CD4-positive, alpha-beta T cell treated with Interferon gamma for 1 hour (primary cell): ENCODE measurements at places on chromosomes 11 and 22.

DNA sequence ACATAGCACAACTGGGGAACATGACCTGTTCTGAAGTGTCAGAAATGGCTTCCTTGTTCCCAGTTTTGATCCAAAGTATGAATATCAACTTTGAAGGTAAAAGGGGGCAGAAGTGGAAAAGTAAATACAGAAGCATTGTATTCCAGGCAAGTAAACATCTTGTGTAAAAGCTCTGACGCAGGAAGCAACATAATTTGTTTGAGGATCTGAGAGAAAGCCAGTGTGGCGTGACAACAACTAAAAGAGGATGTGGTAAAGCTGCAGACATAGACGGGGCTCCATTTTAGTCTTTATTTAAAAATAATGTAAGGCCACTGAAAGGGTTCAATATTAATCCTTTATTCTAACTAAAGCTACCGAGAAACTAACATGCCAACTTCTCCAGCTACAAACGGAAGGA lies 310.2 kb downstream of the DLG2 start:
- DNase-seq: peak; percentile 9

DNA sequence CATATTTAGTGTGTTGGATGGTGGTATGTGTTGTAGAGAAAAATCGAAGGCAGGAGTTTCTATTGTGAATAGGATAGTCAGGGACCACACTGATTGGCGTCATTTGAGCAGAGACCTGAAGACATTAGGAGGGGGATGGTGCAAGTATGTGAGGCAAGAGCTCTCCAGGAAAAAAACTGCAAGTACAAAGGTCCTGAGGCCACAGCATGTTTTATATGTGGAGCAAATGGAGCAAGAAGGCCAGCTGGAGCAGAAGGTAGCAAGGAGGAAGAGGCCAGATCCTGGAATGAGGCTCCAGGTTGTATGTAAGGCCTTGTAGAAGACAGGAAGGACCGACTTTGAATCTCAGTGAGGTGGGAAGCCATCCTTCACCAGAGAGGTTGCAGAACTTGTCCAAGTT lies 14.2 kb upstream of the MICALL1 start:
- no peak for DNase-seq

DNA sequence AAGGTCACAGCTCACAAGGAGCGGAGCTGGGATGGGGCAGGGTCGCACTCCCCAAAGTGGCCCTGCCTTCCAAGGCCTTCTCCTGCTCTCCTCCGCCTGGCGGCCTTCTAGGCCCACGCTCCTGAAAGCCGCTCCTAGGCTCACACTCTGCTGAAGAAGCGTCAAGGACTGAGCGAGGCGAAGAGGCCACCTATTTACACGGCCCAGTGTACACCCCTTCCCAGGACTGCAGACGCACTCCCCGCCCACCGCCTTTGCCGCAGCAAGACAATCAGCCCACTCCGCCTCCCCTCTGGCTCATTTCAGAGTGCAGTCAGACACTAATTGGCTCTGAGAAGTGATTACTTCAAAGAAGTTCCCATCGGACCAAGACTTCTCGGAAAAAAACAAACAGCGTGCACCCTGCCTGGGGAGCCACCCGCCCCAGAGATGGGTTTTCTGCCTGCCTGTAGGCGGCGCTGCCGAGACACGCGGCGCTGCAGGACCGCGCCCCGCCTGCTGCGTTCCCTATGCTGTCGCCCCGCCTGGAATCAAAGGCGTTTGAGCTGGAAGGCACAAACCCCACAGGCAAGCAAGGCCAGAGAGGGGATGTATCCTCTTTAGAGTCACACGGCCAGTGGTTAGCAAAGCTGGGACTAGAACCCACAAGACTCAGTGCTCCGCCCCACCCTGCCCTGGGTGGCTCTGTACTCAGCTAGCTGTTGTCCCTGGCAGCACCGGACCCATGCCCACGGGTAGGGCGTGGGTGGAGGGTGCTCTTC lies 414.8 kb downstream of the BUD13 start:
- DNase-seq: no peak

- DNase-seq: no peak
Observed at GRCh38 chr11:102384419-102385079, 37.5 kb downstream of the BIRC2 start.

- no peak for DNase-seq
Observed at GRCh38 chr11:104127828-104128227, 36.1 kb downstream of the PDGFD start.

DNA sequence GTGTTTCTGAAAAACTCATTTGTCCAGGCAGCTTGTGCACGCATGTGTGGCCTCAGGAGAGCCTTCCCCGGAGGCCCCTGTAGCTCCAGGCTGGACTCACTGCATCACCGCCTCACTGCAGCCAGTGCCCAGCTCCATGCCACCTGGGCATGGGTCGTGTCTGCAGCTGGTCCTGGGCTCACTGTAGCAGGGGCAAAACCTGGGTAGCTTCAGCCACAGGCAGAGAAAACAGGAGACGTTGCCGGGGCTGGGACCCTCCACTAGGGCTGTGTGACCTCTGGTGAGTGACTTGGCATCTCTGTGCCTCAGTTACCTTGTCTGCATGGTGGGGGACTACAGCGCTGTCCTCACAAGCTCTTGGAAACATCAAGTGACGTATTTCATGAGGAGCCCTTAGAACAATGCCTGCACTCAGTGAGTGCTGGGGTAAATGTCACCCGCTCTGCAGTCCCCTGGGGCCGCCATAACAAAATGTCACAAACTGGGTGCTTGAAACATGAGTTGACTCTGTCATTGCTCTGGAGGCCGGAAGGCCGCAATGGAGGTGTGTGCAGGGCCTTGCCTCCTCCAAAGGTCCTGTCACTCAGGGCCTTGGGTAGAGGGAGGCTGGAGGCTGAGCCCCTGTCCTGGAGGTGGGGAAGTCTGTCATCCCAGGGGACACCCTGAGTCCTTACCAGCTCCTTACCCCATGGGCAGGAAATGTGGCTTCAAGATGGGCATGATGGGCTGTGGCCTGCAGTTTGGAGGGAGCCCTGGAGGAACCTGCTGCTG lies 488.7 kb downstream of the TBC1D22A start:
- no peak for DNase-seq

DNA sequence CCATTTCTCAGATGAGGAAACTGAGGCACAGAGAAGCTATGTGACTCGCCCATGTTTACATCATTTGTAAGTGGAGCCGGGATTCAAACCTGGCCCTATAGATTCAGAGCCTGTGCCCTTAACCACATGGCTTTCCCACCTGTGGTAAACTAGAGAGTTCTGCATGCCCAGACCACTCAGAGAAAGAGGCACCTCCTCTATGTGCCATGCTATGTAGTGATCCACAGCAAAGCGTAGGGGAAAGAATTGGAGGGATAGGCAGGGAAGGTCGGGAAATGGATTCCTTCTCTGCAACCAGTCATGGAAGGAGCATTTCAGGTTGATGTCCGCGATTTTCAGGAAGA lies 15.4 kb upstream of the POU2AF2 start:
- DNase-seq: no peak

GRCh38 chr11:57639321-57640067 lies 10.2 kb downstream of the YPEL4 start:
- no peak for DNase-seq

GRCh38 chr11:126990716-126991480 lies 9.7 kb downstream of the KIRREL3 start:
- DNase-seq: no peak

DNA sequence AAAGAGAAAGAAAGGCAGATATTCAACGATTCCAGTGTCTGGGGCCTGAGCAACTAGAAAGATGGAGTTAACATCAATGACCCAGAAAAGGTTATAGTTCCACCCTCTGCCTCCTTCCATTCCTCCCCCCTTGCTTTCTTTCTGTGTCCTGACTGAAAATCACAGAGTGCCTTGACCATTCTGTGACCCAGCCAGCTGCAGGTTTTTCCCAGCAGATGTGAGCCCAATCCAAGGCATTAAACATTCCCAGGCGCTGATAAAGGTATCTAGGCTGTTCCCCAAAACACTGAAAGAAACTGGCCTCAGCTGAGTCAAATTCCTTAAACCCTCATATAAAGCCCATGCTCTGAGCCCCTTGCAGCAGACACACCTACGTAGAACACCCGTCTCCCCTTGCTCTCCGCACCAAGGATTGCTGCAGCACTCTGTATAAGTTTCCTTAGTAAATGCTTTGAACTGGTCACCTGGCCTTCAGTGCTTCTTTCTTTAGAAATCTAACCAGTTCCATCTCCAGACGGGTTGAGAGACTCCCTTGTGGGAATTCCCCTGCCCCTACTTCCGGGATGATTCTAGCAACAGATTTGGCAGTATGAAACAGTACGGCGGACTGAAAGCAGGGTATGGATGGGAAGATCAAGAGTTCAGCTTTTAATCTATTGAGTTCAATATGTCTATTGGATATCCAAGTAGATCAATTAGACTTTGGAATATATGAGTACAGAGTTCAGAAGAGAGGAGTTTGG lies 48.8 kb upstream of the ZC3H12C start:
- no peak for DNase-seq

GRCh38 chr11:118375978-118376377 lies 16.6 kb downstream of the UBE4A start:
- DNase-seq: no peak

DNA sequence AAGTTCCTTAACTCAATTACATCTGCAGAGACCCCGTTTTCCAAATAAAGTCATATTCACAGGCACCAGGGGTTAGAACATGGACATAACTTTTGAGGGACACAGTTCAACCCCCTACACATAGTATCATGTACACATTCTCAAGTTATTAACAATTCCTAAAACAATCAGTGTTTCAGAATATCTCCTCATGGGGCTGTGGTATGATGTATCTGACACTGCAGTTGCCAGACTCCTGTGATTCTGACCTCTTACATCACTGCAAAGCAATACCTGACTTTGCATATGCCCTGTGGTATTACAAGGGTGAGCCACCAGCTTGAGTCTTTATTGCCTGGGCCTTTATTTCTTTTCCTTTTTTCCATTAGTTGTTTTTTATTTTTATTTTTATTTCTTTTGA lies 141.7 kb downstream of the COMMD9 start:
- no peak for DNase-seq

DNA sequence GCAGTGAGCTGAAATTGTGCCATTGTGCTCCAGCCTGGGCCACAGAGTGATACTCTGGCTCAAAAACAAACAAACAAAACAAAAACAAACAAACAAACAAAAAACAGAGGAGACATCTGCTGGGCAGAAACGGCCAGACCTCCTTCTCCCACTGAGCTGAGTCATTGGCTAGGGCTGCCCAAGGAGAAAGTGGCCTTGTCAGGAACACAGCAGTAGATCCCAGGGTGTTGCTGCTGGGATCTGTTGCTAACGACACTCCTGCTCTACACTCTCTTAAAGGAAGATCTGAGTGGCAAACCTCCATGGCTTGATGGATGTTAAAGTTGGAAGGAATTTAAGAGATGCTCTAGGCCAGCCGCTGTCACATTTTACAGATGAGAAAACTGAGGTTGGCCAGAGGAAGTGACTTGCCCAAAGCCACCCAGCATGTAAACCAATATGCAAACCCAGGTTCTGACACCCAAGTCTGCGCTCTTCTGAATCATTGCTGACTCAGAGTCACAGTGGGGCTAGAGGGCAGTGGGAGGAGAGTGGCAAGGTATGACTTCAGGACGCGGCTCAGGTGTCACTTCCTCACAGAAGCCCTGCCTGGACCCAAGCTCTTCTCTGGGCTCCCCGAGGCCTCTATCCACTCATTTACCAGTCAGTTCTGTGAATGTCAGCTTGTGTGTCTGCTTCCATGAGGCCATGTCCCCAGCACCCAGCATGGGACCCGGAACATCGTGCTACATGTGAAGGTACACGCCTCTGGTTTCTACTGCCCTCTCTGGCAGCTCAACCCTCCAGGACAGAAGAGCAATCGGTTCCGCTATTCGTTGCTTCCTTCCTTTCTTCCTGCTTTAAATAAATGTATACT lies 11.3 kb upstream of the GDPD5 start:
- peak; percentile 58 for DNase-seq

DNA sequence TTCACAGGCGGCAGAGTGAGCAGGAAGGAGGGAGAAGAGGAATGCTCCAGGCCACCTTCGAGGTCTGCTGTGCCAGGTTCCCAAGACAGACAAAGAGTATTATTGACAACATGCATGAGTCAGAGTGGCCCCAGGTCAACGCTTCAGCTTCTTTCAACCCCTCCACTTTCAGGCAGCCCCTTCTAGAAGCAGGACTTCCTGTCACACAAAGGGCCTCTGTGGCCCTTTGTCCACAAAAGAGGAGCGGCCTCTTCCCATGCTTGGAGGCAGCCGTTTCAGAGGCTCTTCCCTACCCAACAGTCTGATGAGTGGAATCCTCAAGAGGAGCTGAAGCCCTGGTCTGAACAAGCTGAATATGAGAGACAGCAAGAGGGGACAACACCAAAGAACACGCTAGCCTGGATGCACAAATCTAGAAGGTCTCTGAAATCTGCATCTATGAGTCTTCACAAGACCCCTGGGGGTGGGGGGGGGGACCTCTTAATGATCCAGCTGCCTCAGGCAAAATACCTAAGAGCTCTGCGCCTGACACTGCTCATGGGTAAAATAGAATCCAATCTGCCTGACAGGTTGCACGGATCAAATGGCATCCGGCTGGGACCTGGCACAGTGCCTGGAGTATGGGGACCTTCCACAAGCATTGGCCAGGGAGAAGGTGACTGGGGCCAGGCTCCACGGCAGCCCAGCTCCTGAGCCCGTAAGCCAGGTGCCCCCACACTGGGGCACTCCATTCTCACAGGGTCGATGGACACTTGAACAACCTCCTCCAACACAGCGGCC lies 67.5 kb downstream of the PACSIN2 start:
- DNase-seq: no peak

DNA sequence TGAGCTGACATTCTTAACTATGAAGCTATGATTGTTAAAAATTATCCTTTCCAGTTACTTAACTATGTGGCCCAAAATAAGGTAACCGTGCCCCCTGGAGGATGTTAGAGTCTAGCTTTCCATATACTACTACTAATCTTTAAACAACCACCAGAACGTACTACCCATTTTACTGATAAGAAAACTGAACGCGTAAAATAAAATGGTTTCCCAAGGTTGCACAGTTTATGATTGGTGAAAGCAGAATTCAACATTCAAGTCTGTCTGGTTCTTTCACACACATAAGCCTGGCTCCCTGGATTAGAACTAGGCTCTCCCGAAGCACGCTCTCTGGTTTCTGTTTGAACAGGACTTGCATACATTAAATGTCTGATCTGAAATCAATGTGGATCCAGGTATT lies 437.8 kb upstream of the CCDC90B start:
- DNase-seq: no peak
